ENCODE measurements at places on chromosomes 4 and X.

DNA sequence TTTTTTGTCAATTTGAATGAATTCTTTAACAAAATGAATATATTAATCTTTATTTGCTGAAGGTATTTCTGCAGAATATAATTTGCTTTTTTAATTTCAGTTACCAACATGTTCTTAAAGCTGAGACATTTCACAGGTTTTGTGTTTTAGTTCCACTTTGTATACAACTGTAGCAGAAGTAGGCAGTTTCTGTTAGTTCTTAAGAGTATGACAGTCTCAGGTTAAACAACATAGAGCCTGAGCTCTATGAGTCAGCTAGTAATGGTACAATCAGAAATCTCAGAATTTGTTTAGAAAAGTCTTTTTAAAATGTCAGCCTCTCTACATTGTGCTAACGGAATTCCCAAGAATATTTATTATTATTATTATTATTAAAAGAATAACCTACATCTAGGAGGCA is 50.4 kb downstream of the GSTCD start:
- no peak for ATAC-seq

DNA sequence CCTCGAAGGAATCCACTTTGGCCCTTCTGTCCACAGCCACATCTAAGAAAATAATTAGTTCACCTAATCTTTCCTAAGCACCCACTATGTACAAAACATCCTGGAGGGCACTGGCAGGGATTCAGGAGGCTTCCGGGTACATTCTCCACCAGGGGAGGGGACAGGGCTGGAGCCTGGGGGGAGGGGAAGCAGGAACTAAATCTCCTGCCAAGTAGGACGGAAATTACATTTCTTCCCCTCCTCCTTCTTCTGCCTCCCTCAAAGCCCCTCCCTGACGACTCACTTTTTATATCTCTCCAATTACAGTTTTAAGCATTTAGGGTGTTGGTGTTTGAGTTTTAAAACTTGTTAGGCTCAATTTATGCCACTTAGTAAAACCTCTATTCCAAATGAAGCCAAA is 203.1 kb downstream of the BCOR start:
- no peak for ATAC-seq

DNA sequence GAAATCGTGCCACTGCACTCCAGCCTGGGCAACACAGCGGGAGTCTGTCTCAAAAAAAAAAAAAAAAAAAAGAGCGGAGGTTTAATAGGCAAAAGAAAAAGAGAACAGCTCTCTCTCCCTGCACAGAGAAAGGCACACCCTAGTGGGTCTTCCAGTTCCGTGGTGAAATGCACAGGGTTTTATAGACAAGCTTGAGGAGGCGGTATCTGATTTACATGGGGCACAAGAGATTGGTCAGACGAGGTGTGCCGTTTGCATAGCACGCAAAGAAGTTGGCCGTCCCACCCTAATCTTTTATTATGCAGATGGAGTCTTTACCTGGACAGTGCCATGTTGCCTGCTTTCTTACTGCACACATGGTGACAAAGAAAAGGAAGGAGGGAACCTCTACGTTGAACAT is 33.5 kb upstream of the REST start:
- no peak for ATAC-seq

DNA sequence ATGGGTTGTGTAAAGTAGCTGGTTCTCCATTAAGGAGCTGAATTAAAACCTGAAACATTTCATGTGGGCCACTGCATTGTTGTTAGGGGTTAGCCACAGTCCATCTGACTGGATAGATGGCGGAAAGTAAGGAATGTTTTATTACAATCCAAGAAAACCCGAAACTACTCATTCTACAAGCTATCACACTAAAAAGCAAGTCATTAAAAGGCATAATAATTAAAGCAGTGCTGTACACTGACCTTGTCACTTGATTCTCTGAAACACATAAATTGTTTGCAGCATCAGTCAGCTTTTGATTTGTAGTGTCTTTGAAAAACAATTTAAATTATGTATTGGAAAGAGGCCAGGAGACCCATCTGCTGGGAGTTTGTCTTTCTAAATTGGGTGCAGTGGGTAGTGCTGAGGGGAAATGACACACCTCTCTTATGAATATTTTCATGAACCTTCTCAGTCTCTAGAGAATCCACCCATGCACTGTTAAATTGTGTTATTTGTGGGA is 75.7 kb upstream of the ANK2 start:
- peak; percentile 61 for ATAC-seq

DNA sequence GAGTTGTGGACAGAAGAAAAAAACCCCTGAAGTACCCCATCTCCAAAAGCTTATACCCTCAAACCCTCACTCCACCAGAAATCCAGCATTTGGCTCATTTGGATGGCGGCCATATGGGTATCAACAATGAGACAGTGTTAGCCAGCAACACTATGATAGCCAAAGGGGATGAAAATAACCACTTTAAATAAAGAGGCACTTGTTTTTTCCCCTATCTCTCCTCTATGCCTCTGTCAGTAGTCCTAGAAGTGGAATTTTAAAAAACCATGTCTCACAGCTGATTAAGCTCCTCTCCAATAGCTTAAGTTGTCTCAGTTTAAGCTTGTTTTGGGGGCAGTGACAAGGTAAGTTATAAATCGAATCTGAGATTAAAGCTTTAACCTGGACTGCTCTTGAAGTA is 124.0 kb downstream of the MOSPD2 start:
- no peak for ATAC-seq

- ATAC-seq, result no peak
Measured at GRCh38 chr4:115515772-115516171, 402.4 kb upstream of the NDST4 start.

DNA sequence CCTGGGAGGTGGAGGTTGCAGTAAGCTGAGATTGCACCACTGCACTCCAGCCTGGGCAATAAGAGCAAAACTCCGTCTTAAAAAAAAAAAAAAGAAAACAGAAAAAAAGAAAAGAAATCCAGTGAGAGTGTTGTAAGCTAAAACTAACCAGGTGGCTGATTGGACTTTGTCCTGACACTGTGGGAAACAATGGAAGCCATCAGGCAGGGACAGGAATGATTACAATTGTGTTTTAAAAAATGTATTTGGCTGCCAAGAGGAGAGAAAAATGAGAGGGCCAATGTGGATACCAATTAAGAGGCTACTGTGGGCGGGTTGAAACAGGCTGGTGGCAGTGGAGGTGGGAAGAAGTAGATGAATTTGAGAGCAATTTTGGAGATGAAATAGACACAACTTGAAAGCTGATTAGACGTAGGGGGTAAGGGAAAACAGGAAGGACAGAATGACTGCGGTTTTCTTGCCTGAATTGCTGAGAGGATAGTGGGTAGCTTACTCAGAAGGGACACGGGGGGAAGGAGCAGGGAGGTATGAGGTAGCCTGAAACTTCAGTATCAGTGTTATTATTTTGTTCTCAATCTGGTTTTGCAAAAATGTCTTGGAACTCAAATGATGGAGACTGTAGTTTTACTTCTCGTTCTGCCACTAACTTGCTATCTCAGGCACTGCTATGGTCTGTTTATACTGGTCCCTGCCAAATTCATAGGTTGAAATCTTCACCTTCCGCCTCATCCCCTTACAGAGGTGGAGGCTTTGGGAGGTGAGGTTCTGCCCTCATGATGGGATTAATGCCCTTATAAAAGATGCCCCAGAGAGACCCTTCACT is 45.6 kb upstream of the CHRNA9 start:
- ATAC-seq, result peak; percentile 39

DNA sequence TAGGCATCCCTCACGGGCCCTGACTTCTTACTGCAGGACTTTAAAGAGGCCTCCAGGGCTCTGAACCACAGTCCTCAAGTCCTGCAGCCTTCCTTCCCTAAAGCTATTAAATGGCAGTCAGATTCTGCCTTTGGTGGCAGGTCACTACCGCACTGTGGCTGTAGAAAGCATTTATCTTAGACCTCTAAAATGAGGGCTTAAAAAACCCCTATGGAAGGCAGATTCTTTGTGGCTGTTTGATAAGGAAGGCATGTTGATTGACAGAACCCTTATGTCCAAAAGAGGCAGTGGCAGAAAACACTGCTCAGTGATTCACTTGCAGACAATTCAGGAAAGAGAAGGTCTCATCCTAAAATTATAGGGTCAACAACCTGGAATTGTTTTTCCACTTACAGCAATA is 79.2 kb downstream of the FBXL5 start:
- ATAC-seq, result no peak

DNA sequence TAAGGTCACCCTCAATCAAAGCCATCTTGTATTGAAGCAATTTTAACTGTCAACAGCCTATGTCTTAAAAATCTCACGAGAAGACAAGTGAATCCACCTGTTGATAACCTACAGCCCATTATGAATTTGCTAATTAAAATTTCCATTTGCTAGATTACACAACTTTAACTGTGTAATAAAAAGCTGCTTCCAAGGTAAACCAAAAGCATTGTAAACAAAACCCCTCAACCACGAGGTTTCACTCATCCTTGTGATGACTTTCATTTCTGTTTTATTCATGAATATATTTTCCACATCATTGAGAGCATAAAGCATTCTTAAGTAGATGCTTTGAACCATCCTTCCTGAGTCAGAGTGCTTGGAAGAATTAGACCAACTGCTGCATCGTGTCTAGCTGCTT is 217.5 kb upstream of the GYPA start:
- ATAC-seq, result no peak

GRCh38 chrX:71177327-71177726 is 32.7 kb downstream of the NLGN3 start:
- ATAC-seq, result no peak

GRCh38 chr4:155995069-155995468 is 41.4 kb upstream of the CTSO start:
- no peak for ATAC-seq

GRCh38 chr4:109462802-109463201 is 29.2 kb downstream of the SEC24B start:
- no peak for ATAC-seq

GRCh38 chrX:138877746-138878145 is 166.2 kb upstream of the FGF13 start:
- ATAC-seq, result no peak

GRCh38 chr4:118396881-118397622 is 44.2 kb upstream of the PRSS12 start:
- ATAC-seq, result no peak

DNA sequence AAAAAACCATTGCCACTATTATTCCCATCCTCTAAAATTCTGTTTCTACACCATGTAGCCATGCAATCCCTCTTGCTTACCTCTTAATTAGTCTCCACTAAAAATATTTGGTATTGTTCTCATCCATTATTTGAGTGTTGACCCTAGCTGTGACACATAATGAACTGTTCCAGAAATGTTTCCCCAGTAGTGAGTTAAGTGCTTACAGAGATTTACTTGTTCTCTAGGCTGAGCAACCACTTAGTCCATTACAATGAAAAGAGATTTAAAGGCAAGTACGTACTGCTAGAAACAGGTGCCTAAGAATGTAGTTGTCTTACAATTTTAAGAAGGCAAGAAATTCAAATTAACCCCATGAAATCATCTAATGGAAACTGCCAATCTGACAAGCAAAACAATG is 112.7 kb upstream of the PTPN13 start:
- ATAC-seq, result no peak

- no peak for ATAC-seq
Measured at GRCh38 chr4:3414421-3415279, 27.1 kb upstream of the HGFAC start.

- ATAC-seq, result no peak
Measured at GRCh38 chrX:39176105-39176504, 374.8 kb downstream of the MID1IP1 start.

DNA sequence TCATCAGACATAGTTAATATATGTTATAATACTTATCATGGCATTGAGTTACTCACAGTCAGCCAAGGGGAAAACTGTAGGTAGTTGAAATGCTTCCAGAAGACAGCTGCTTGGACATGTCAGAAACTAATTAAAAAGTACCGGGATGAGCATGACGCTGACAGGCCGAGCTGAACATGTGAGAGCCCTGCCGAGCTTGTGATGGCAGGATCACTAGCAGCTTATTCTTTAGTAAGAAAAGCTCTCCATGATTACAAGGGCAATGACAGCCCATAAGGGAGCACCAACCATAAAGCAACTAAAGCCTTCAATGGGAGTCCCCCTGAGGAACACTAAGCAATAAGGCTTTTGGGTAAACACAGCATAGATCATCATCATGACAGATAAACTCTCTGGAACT is 435.6 kb downstream of the TLL1 start:
- ATAC-seq, result no peak

- peak; percentile 52 for ATAC-seq
Measured at GRCh38 chr4:17094876-17095210, 196.4 kb upstream of the LDB2 start.

- no peak for ATAC-seq
Measured at GRCh38 chr4:67556436-67556835, 2.1 kb upstream of the STAP1 start.

GRCh38 chr4:150713251-150713650 is 131.3 kb downstream of the MAB21L2 start:
- no peak for ATAC-seq

GRCh38 chr4:151646322-151646721 is 114.5 kb downstream of the GATB start:
- no peak for ATAC-seq

DNA sequence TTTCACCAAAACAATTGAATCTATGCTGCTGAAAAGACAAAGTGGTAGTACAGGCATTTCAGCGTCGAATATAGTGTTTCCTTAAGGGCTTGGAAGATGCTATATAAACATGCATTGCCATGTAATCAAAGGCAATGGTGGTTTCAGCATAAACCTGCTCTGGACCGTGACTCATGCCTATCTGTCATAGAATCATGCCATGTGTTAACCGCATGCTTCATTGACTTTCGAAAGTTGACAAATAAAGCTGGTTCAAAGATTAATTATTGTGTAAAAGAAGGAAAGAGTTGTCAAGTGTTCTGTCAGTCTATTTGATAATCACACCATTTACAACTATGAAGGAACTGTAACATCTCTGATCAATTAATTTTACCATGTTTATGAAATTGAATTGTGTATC is 83.2 kb downstream of the FUNDC1 start:
- no peak for ATAC-seq

DNA sequence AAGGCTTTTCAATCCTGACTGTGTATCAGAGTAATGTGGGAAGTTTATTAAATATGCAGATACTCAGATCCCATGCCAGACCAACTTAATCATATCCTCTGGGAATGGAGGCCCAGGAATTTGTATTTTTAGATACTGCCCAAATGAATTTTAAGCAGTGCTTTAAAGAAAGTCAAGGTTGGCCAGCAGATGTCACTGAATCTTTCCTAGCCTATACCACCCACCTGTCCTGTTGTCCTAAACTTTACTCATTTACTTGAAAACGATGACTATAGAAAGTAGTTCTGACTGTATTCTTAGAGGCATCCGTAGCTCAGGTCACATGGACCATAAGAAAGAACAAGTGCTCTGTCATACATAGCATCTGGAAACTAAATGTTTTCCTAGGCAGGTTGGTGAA is 79.9 kb downstream of the AMOT start:
- peak; percentile 27 for ATAC-seq

- ATAC-seq, result no peak
Measured at GRCh38 chr4:142901166-142901662, 55.1 kb upstream of the INPP4B start.

- no peak for ATAC-seq
Measured at GRCh38 chr4:121555315-121556107, 141.3 kb downstream of the ANXA5 start.

DNA sequence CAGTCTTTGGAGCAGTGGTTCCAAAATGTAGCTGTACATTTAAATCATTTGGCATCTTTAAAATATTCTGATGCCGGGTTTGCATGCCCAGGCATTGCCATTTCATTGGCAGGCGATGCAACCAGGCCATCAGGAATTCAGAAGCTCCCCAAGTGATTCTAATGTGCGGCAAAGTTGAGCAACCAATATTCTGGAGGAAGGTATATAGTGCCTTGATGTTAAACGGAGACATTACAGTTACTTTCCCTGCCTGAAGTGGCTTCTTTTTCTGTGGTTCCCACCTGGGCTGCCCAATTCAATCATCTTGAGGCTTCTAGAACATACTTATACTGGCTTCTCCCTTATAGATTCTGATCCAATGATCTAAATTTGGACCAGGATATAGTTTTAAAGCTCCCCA is 68.7 kb upstream of the PGM2 start:
- no peak for ATAC-seq

Measured in SK-N-SH treated with all-trans-retinoic acid at 6 μM for 48 hours (cell line).